COR-L47 (cell line): ENCODE measurements at places on chromosomes 5 and 9.
A peak's percentile ranks its signal among the peaks of the same experiment; 100 is the strongest.

- DNase-seq = no peak
These were observed 201.8 kb downstream of the FOXD4L6 start for GRCh38 chr9:40926404-40927259.

GRCh38 chr5:56356121-56356835, 123.1 kb upstream of the ANKRD55 start:
- DNase-seq = no peak

DNA sequence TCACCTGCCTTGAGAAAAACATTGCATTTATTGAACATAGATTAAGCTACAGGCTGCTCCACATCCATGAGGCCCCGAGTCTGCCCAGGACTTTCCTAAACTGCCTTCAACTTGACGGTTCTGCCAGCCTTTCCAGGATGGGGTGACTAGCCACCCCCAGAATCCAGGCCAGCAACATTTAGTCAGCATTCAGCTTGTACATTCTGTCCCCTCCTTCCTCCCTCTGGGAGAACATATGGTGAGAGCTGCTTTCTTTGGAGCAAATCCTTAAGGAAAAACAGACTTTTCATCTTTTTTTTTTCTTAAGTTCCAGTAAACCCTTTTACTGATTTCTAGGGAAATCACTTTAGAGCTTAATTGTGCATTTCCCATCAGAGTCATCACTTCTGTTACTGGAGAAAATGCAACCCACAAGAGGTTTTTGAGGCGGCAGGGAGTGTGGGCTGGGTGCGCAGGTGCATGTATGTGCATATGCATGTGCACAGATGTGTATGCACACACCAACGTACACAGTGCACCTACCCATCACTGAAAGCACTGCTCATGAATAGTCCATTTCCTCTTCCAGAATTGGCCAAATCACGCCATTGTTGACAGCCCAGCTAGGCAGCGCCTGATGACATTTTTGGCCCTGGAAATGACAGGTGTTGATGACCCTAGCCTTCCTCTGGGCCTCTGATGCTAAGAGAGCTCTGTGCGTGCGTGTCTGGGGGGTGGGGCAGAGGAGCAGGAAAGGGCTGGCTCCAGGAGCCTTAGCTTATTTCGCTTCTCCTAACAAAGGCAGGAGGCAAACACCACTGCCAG, 145.6 kb downstream of the HSD17B3 start:
- DNase-seq = no peak

DNA sequence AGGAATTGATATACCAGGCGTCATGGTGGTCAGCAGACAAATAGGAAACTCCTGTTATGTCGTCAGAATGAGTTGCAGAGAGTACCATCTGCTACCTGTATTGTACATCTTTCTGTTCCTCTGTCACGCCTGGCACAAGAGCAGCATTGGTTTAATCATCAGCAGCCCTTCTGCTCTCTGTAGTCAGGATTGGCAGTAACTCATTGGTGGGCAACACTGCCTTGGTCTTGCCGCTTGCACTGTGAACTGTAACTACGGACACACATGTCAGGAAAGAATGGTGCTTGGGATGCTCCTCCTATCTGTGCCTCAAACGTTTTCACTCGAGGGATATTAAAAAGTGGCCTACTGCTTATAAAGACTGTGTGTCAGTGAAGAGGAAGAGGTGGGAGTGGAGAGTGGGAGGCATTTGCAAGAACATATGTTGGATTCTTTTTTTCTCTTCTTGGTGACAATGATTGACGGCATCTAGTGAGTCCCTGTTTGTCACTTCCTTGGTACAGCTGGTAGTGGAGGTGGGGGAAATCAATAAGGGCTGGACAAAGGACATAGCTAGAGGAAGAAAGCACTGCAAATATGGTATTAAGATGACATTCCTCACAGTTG, 76.6 kb downstream of the F2RL2 start:
- DNase-seq = no peak

DNA sequence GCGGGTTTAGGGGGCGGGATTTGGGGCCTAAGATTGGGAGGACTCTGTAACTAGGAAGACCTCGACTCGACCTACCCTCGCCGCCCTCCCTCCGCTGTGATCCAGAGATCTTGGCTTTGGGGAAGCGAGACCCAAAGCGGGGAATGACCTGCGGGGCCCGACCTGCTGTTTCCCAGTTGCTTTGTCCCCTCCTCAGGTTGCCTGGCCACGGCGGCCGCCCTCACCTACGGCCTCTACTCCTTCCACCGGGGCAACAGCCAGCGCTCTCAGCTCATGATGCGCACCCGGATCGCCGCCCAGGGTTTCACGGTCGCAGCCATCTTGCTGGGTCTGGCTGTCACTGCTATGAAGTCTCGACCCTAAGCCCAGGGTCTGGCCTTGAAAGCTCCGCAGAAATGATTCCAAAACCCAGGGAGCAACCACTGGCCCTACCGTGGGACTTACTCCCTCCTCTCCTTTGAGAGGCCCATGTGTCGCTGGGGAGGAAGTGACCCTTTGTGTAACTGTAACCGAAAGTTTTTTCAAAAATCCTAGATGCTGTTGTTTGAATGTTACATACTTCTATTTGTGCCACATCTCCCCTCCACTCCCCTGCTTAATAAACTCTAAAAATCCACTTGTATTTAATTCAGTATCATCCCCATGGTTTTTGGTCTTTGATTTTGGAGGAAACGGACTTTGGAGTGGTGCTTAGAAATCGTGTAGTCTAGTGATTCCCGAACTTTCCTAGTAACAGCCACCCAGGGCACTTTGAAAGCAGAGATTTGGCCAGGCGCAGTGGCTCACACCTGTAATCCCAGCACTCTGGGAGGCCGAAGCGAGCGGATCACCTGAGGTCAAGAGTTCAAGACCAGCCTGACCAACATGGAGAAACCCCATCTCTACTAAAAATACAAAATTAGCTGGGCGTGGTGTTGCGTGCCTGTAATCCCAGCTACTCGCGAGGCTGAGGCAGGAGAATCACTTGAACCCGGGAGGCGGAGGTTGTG, 878 bp downstream of the HIGD2A start:
- peak; percentile 57 for DNase-seq

DNA sequence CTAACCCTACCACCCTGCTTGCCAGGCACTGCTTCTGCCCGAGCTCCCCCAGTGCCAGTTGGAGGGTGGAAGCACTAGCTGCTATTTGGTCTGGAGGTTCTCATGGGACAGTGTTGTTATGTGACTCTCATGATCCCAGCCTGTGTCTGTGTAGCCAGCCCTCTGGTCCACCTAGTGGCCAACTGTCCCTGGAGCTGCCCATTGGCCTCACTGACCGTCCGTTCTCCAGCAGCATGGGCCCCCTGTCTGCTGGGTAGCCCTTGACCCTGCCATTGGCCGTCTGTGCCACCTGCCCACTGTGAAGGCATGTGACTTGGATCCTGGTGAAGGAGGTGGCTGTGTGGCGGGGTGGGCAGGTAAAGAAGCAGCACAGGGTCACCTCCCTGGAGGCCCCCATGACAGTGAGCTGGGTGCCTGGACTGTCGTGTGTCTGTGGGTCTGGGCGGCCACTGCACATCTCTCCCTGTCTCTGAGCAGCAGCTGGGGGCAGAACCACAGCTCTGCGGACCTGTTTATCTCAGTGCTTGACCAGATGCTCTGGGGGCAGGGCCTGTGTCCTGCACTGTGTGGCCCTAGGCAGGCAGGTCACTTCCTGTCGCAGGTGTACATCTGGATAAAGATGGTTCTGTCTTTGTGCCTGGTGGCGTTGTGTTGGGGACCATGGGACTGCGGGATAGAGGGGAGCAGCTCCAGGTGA, 11.4 kb downstream of the PHF2 start:
- no peak for DNase-seq
